Activated T-cell treated with anti-CD3 and anti-CD28 coated beads, Interleukin-2, amount 50 U/mL, for 48 hours (primary cell): ENCODE measurements at places on chromosomes 3 and 15.
A peak's percentile ranks its signal among the peaks of the same experiment; 100 is the strongest.

DNA sequence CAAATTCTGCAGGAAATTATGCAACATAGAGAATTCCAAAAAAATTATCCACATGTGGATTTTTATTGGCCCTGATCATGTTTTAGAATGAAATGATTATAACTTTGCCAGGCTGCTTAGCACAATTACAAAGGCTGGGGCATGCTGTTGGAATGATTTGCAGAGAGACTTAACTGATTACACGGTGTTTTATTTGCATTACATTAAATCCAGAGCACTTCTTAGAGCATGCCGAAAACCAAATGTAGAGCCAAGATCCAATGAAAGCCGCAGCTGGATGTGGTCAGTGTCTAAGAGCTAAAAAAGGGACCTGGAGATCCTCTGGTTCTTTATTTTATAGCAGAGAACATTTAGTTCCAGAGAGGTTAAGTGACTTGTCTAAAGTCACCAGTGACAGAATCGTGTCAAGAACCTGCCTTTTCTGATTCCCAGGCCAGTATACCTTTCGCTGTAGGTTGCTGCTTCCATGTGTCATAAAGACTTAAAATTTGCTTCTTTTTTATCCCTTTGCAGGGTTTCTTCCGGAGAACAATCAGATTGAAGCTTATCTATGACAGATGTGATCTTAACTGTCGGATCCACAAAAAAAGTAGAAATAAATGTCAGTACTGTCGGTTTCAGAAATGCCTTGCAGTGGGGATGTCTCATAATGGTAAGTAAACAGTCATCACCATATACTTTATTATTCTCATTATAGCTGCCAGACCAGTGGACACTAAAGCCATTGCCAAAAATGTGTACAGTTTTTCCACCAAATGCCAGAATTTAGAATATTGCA, 92.0 kb upstream of the TSEN2 start:
- no peak for DNase-seq

- no peak for DNase-seq
Observed at GRCh38 chr15:72037321-72037720, 80.6 kb downstream of the MYO9A start.

GRCh38 chr3:149828390-149828789, 15.4 kb downstream of the RNF13 start:
- no peak for DNase-seq

GRCh38 chr15:80118956-80119355, 33.8 kb upstream of the FAH start:
- DNase-seq: no peak

- DNase-seq: no peak
Observed at GRCh38 chr15:74388363-74388951, 21.0 kb upstream of the CYP11A1 start.

DNA sequence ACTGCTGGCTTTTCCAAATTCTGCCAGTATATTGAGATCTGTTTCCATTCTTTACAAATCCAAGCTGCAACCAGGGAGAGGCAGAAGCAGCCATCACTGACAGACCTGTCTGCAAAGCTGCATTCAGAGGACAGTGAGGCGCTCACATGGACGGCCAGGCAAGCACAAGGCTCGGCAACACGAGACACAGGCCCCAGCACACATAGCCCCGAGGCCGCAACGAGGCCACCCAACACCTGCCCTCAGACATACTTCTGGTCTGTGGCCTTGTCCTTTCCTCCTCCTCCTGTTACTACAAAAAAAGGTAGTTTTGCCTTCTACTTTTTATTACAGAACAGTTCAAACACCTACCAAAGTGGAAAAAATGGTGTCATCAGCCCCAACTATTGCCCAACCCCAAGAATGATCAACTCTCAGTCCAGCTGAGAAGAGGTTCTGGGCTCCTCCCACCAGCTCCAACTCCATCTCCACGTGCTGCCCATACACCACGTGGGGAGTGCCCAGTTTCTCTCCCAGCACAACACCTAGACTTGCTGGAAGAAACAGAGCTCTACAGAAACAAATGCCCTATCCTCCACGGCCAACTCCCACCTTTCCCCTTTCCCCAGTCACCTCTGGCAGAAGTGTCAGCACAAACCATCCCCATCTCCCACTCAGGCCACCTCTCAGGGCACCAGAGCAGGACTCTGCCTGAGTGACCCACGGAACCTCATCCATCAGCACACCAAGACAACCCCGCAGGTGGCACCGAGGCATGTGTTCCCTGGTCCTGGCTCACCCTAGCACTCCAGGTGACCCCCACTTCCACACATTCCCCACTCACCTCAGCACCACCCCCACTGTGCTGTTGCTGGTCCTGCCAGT, 7.4 kb downstream of the ZXDC start:
- DNase-seq: no peak

DNA sequence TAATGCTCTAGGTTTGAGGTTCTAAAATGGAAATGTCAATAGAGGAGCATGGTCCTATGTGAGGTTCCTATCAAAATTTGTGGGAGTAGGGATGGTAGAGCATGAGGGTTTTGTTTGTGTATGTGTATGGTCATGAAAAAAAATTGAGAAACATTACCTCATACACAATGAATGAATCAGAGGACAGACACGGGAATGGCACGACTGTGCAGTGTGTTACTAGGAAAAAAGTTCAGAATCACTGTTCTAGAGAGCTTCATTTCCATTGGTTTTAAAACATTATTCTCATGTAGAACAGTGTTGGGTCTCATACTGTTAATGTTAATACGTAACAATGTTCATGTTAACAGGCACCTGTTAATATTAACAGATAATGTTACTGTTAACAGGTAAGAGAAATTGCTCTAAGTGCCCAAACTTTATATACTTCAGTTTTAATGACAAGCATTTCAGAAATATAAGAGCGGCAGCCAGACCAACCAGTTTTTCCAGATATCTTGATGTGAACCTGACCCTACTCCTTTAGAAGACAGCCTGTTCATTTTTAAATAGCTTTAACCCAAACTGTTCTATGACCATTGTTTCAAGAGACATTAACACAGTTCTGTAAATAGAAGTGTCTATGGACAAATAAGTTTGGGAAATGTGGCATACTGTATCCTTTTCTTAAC, 48.0 kb downstream of the SLC15A2 start:
- no peak for DNase-seq

- no peak for DNase-seq
Observed at GRCh38 chr15:40065166-40065565, 26.2 kb upstream of the SRP14 start.

DNA sequence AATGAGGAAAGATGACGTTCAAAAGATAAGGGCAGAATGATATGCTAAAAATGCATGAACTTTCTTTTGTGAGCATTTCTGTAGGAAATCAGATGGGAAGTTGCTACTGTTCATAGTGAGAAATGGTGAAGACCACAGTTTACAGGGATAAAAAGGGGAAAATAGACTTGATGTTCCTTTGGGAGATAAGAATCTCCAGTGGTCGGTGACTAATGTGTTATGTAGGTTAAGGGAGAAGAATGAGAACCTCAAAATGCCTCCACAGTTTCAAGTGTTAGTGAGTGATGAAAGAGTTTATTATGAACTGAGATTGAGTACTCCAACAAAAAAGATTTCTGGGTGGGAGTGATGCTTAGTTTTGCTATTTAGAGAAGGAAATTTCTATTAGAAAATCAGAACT, 247.2 kb downstream of the LSAMP start:
- no peak for DNase-seq

DNA sequence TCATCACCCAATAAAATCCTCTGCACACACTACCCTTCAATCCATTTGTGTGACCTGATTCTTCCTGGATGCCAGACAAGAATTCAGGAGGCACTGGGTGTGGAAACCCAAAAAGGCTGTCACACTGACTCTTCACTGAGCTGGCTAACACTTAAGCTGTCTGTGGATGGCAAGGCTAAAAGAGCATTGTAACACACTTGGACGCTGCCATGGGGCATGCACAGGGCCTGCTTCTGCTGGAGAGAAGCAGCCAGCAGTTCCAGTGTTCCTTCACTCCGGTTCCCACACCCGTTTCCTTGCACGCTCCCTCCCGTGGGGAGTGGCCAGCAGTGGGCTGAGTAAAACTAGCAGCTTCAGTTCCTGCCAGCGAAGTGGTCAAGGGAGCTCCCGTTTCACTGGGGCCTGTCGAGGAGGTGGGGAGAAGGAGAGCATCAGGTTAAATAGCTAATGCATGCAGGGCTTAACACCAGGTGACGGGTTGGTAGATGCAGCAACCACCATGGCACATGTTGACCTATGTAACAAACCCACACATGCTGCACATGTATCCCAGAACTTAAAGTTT, 737.1 kb downstream of the FHIT start:
- no peak for DNase-seq

DNA sequence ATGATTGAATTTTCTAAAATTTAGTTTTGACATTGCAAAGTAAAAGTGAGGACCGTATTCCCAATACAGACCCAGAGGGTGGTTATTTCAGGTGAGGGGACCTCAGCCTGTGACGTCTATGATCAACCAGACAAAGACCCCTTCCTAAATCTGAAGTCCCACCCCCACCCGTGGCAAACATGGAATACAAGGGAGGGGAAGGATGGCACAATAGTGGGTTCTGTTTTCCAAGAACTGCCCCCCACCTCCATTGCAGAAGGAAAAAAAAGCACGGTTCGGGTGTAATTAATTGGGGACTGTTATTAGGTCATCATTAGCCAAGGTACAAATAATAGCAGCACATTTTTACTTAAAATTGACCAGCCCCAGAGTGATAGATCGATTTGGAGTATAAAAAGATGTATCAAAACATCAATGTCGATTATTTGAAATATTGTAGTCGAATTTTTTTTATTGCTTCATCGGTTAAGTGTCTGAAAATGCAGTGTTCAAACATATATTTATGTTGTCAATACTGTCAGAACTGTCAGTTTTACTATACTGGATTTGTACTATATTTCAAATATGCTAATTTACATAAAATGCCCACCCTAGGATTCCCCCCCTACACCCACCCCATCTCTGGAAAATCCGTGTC, 7.5 kb upstream of the MEIS2 start:
- no peak for DNase-seq

- no peak for DNase-seq
Observed at GRCh38 chr3:97765336-97765735, 778 bp downstream of the ARL6 start.

GRCh38 chr3:138241061-138241460, 54.0 kb downstream of the ARMC8 start:
- no peak for DNase-seq

GRCh38 chr15:53962646-53963561, 15.3 kb upstream of the UNC13C start:
- DNase-seq: peak; percentile 31

GRCh38 chr15:55942332-55942731, 51.1 kb downstream of the NEDD4 start:
- no peak for DNase-seq

GRCh38 chr15:100787567-100788417, 91.8 kb upstream of the ALDH1A3 start:
- DNase-seq: no peak

DNA sequence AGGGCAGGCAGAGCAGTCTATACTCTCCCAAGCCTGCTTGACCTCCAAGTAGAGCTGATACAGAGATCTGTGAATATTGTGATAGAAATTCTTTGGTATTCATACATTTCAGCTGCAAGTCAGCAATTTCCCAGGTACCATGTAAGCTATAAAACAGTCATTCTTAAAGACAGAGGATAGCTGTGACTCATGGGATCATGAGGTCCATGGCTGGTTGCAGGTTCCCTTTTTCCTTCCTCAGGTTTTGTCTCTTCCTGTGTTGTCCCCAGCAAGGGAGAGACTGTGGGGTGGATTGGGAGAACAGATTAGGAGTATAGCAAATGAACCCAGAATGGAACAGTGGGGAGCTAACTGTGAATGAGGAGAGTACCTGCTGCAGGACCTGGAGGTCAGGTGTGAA, 5.4 kb upstream of the P4HTM start:
- no peak for DNase-seq

DNA sequence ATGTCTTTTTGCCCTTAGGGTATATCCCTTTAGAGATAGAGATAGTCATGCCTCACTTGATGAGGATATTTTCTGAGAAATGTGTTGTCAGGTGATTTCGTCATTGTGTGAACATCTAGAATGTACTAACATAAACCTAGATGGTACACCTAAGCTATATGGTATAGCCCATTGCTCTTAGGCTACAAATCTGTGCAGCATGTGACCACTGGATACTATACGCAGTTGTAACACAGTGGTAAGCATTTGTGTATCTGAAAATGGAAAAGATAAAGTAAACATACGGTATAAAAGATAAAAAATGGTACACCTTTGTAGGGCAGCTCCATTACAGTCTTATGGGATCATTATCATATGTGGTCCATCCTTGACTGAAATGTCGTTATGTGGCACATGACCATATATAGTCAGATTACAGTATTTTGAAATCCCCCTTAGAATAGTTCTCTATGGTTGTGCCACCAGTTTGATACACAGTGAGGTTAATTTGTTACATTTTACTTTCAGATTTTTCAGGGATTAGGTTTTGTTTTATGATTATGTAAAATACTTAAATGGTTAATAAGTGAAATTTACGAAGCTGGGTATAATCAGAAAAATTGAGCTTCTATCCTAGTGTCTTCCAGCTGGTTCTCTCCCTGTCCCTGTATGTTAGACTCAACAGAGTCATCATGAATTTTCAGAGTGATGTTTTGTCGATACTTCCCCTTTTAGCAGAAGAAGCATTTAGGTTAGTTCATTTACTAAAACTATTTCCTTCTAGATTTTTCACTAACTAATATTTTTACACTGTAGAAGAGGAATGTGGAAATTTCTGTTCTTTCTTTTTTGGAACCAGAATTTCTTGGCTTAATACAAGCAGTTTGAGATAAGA, 12.8 kb downstream of the SETD5 start:
- DNase-seq: no peak

- no peak for DNase-seq
Observed at GRCh38 chr3:3196148-3196861, 16.8 kb upstream of the CRBN start.

GRCh38 chr3:10674578-10674977, 141.4 kb upstream of the SLC6A11 start:
- no peak for DNase-seq

DNA sequence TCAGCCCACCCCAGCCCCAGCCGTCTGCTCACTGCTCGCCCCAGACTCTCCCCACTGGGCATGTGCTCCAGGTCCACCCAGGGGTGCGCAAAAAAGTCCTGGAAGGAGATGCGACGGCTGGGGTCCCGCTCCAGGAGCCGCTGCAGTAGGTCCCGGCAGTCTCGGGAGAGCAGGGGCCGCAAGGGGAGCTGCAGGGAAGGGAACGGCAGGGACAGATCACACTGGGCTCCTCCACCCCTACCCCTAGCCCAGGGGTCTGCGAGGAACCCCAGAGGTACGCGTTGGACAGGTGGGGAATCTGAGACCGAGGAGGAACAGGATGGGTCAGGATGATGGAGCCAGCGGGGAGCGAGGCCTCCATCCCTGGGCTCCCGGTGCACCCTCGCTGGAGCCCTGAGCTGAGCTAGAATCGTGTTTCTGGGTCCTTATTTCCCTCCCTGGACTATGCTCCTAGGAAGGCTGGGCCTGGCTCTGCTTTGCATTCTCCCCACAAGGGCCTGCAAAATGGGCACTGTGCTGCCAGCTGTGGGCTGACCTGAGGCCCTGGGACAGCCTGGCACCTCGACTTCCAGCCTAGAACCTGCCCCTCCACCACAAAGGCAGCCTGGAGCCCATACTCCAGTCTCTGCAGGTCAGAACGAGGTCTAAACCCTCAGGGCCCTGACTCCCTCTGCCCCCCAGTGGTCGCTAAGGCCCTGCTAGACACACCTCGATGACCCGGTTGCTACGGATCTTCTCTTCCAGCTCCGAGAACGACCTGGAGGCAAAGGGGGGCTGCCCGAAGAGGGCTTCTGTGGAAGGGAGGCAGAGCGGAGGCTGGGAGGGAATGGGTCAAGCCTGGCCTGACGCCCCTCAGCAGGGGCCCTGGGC, 3.2 kb downstream of the ULK3 start:
- DNase-seq: no peak

GRCh38 chr3:151351648-151352047, 22.3 kb upstream of the P2RY13 start:
- no peak for DNase-seq

GRCh38 chr15:22950256-22950990, 29.7 kb downstream of the CYFIP1 start:
- no peak for DNase-seq
